Esophagus muscularis mucosa (tissue), 4 donors: ENCODE measurements at places on chromosomes 7 and 10. TPM values are rescaled to one million over a fixed set of nuclear protein-coding genes. Genes with fewer than 3 reads are reported as not detected.

DNA sequence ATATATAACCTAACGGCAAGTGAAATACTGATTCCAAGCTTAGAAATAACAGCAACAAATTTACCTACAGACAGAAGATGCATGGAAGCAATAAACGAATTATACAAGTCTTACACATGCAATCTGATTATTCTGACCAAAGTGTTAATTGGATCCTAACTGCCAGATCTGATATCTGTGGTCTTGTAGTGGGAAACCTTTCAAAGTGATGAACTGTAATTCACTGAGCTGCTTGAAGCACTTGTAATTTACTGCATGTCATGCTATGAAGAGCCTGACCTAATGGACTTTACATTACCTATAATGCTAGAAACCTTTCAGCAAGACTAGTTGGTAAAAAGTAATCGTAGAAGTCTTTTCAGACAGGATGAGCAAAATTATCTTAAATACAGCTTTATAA lies 205.6 kb downstream of the FOXP2 start:
- DNase-seq, result no peak
- no peak overlapping the region for H3K27ac ChIP-seq
- no peaks in the 10 kb centered on the region for H3K36me3 ChIP-seq
- H3K4me1 ChIP-seq, result peaks cover 20% of the 10 kb centered on the region
- no peak overlapping the region for H3K4me3 ChIP-seq

DNA sequence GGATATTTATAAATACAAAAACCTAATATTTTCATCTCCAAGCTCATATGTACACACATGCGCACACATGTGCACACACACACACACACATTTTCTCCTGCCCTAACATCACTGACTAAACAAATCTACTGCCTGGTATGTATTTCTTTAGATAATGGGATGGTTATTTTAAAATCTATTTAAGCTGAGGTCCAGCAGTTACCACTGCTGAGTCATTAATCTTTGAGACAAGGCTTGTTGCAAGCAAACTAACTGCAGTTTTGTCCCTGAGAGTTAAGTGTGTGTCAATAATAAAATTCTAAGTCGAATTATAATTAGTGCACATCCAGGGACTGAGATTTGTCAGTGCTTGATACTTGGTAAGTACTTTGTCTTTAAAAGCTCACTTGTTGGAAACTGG lies 135.1 kb downstream of the VPS50 start:
- no peak overlapping the region for H3K4me3 ChIP-seq
- no peaks in the 10 kb centered on the region for H3K4me1 ChIP-seq
- no peak for DNase-seq
- no peak overlapping the region for H3K27ac ChIP-seq

- no peaks in the 10 kb centered on the region for H3K27me3 ChIP-seq
- H3K4me1 ChIP-seq, result no peaks in the 10 kb centered on the region
- no peak overlapping the region for H3K4me3 ChIP-seq
- no peak for DNase-seq
- no peaks in the 10 kb centered on the region for H3K36me3 ChIP-seq
- no peak overlapping the region for H3K27ac ChIP-seq
Observed at GRCh38 chr7:78734626-78735025, 718.8 kb downstream of the MAGI2 start.

- H3K27ac ChIP-seq, result no peak overlapping the region
- DNase-seq, result no peak
- H3K36me3 ChIP-seq, result no peaks in the 10 kb centered on the region
- H3K4me3 ChIP-seq, result no peak overlapping the region
- no peaks in the 10 kb centered on the region for H3K27me3 ChIP-seq
Observed at GRCh38 chr10:14583252-14583651, 191.4 kb downstream of the FAM107B start.

GRCh38 chr10:121751191-121751760 lies 153.0 kb upstream of the FGFR2 start:
- no peak overlapping the region for H3K27ac ChIP-seq
- H3K27me3 ChIP-seq, result no peaks in the 10 kb centered on the region
- no peaks in the 10 kb centered on the region for H3K36me3 ChIP-seq
- no peak overlapping the region for H3K4me3 ChIP-seq
- no peak for DNase-seq

- DNase-seq, result no peak
- H3K27ac ChIP-seq, result peak overlapping the region; percentile 71
- no peaks in the 10 kb centered on the region for H3K36me3 ChIP-seq
- no peak overlapping the region for H3K4me3 ChIP-seq
- peaks cover 50% of the 10 kb centered on the region for H3K4me1 ChIP-seq
- H3K27me3 ChIP-seq, result no peaks in the 10 kb centered on the region
Observed at GRCh38 chr7:73715648-73716317, 3.7 kb downstream of the STX1A start.

GRCh38 chr10:96118604-96119450 lies 11.3 kb upstream of the ZNF518A start:
- no peaks in the 10 kb centered on the region for H3K36me3 ChIP-seq
- H3K27ac ChIP-seq, result no peak overlapping the region
- H3K4me3 ChIP-seq, result no peak overlapping the region
- DNase-seq, result no peak

The GPR26 gene
- total RNA-seq, result not detected

The ADK gene
- total RNA-seq, result 20.2 TPM

The BRI3 gene
- 45.4 TPM for total RNA-seq

The PRSS37 gene
- total RNA-seq, result not detected

The ACHE gene
- total RNA-seq, result 2.5 TPM

The SAMD9 gene
- 3.0 TPM for total RNA-seq
